PC-3 (cell line): ENCODE measurements at places on chromosomes 7 and 10.
A peak's percentile ranks its signal among the peaks of the same experiment; 100 is the strongest.

DNA sequence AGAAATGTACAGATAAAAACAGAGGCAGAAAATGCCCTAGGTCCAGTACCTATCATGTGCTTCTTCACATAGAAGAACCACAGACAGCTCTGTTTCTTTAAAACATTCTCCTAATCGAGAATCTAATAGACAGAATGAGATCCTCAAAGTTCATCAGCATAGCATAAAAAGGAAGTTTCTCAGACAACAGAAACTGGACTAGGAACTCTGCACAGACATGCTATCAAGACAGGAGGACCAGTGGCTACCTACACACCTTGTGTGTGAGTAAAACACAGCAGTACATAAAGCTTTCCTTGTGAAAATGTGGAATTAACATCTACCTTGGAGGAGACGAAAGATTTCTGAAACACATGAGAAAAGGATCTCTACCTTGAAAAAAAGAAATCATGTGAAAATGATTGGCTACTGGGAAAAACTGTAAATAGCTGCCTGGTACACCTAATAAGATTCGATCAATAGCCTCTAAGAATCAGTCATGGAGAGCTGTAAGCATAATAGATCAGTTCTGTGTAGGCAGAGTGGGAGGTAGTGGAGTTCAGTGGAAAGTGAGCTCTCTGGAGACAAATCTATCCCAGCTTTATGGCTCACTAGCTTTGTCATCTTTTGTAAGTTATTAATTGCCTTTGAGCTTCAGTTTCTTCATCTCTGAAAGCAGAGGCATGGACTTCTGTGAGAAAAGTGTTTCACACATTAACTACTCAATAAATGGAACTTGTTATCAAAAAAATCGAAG lies 26.7 kb downstream of the ELAPOR2 start:
- no peak for DNase-seq

GRCh38 chr7:103637094-103637493 lies 191.1 kb upstream of the SLC26A5 start:
- peak; percentile 88 for DNase-seq

- peak; percentile 89 for DNase-seq
These were observed 175.5 kb upstream of the ITGB1 start for GRCh38 chr10:33133557-33133956.

DNA sequence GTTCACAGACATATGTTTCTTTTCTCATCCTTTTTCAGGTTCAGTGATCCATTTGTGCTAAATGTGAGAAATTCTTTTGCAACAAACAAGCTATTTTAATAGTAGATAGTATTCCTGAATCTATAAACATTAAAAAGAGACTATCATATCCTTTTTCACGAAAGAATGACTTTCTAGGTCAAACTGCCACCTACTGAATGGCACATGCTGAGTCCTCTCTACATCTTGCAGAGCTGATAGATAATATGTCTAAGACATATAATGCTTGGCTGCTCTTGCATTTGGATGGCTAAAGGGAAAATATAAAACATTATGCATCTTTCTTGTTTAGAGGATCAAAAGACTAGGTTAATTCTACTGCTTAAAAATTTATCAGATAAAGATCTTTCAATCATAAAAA lies 114.1 kb upstream of the SLC26A5 start:
- DNase-seq, result no peak

- DNase-seq, result no peak
These were observed 271.0 kb upstream of the PODXL start for GRCh38 chr7:131827421-131827820.

- DNase-seq, result no peak
These were observed 537.1 kb upstream of the FOXK1 start for GRCh38 chr7:4144811-4145510.

- no peak for DNase-seq
These were observed 34.7 kb downstream of the IMMP2L start for GRCh38 chr7:111527545-111527944.

DNA sequence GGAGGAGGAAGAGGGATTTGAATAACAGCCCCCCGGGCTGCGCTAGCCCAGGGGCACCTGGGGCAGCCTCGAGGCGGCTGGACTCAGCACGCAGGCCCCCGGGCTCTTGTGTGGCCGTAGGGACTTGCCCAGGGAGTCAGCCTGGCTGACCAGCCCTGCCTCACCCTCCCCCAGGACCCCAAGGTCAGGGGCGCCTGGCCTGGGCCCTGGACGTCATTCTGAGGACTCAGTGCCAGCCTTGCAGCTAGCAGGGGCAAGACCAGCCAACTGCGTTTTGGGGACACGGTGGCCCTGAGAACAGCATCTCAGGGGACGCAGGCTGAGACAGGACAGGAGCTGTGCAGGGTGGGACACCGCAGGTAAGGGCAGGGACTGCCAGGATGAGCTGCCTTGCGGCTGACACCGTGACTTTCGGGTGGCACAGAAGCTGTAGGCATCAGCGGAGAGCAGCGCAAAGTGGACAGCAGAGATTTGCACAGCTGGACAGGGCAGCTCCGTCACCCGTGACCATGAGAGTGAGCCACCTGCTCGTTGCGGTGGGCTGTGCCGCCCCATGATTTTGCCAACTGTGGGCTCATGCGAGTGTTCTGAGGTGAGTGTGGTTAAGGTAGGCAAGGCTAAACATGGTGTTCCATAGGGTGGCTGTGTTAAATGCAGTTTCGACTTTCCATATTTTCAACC lies 48.1 kb upstream of the UBE3C start:
- DNase-seq, result no peak

GRCh38 chr10:60521974-60522405 lies 132.3 kb upstream of the ANK3 start:
- DNase-seq, result peak; percentile 53

GRCh38 chr7:90720984-90721760 lies 125.1 kb downstream of the CDK14 start:
- no peak for DNase-seq

DNA sequence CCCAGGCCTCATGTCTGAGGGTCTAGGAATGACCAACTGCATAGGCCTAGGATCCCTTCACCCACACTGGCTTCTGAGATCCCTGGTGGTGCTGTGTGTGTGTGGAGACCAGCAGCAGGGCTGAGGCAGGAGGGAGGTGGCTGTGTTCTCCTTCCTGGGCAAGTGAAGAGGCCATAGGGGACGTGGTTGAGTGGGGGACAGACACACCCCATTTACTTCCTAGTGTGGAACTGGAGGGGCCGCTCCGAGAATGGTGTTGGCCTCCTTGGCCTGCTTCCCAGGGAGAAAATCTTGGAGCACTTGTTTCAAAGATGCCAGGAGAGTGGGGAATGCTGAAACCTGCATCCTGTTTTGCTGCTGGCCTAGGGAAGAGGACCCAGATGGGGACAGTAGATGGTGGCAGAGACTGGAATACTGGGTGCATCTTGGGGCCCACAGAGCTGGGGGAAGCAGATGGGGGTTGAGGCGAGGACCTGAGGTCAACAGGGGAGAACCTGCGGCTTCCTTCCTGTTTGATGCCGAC lies 19.1 kb downstream of the UBTD1 start:
- DNase-seq, result no peak

- DNase-seq, result no peak
These were observed 544.4 kb downstream of the DNAJB6 start for GRCh38 chr7:157881048-157881771.

DNA sequence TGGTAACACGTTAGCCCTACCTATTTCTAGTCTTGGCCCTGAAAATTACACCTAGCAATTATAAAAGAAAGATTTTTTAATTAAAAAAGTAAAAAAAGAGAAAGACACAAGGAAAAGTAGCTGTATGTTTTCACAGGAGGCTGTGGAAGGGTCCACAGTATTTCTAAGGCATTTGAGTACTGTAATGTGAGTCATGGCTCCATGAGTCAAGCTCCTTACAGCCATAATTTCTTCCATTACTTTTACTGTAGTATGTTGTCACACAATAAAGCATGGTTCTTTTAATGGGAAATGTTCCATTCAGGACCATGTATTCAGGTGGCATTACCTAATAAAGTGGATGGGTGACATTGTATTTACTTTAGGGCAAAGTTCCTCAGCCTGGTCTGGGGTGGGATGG lies 113.4 kb downstream of the GPR37 start:
- peak; percentile 54 for DNase-seq

DNA sequence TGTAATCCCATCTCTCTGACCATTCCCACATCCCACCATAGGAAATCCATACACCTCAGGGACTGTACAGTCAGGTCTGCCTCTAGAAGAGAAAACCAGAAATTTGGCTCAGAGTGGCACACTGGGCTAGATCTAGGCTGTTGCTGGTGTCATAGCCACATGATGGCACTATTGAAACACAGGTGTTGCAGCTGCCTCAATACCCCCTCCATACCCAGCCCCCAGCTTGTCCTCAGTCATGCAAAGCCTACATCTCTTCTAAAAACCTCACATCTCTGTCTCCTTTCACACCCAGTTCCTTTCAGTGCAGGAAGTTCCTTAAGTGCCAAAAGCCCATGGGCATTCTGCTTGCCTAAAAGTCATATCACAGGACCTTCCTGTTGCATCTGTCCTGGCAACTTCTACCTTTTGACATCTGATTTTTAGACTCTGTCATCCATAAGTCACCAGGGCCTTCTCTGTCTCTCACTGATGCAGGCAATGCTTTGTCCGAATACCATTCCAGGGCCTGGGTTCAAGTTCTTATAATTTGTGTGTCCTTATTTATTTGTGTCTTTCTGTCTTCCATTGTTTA lies 27.0 kb upstream of the HIBADH start:
- peak; percentile 67 for DNase-seq

- no peak for DNase-seq
These were observed 177.4 kb downstream of the ADK start for GRCh38 chr10:74328388-74328787.

GRCh38 chr7:154610903-154611302 lies 392.0 kb downstream of the PAXIP1 start:
- no peak for DNase-seq

DNA sequence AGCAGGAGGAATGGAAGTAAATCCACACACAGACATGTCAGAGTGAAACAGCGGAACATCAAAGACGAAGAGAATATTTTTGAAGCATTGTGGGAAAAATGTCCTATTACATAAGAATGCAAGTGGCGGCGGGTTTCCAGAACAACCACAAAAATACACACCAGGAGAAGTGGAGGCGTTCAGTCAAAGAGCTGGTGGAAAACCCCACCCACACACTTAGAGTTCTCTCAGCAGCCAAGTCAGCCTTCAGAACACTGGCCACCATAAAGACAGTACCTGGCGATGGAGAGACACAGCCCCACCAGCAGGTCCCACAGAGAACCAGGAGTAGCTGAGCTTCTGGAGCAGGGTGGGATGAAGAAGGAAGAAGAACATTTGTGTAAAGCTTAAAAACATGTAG lies 23.7 kb downstream of the NKX6-2 start:
- no peak for DNase-seq

- DNase-seq, result no peak
These were observed 601.3 kb downstream of the KCNMA1 start for GRCh38 chr10:77036276-77036675.

GRCh38 chr7:16433568-16434122 lies 12.3 kb upstream of the CRPPA start:
- DNase-seq, result no peak

DNA sequence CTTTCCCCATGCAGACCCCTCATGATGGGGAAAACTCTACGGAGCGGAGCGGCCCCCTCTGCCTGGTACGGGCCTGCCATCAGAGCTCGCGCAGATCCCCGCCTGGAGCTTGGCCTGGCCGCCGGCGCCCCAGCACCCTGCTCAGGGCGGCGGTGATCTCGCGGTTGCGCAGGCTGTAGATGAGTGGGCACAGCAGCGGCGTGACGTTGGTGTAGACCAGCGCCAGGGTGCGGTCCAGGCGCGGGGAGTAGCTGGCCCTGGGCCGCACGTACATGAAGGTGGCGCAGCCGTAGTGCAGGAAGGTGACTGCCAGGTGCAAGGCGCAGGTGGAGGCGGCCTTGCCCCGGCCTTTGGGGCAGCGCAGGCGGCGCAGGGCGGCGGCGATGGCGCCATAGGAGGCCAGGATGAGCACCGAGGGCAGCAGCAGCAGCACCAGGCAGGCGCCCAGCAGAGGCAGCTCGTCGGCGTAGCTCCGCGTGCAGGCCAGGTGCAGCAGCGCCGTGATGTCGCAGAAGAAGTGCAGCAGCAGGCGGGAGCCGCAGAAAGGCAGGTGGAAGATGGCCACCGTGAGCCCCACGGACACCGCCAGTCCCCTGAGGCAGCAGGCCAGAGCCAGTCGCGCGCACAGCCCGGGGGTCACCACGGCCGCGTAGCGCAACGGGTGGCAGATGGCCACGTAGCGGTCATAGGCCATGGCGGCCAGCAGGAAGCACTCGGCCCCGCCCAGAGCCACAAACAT lies 33.4 kb downstream of the TAS2R41 start:
- DNase-seq, result no peak

GRCh38 chr7:22833957-22834356 lies 11.3 kb upstream of the TOMM7 start:
- no peak for DNase-seq

- no peak for DNase-seq
These were observed 19.9 kb upstream of the SEC61G start for GRCh38 chr7:54778696-54779540.

DNA sequence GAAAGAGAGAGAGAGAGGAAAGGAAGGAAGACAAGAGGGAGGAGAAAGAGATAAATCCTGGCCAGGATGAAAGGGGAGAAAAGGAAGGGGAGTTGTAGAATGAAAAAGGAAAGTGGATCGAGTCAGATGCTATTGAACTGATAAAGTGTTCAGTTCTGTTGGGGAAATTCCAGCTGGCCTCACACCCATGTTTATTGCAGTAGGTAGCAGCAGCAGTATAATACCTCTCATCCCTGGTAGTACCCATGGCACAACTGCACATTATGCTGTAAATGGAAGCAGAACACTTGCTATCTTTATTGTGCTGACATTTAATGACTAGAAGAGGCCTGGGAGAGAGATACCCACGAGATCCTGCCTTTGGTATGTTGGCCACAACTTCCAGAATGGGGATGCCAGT lies 178.1 kb downstream of the EVX1 start:
- DNase-seq, result no peak

- DNase-seq, result peak; percentile 48
These were observed 101.5 kb upstream of the TMEM72 start for GRCh38 chr10:44809647-44810046.

- DNase-seq, result no peak
These were observed 13.6 kb downstream of the CPA1 start for GRCh38 chr7:130393841-130394411.

GRCh38 chr7:184294-185264 lies 7.8 kb upstream of the FAM20C start:
- no peak for DNase-seq

GRCh38 chr7:150876817-150877526 lies 24.7 kb downstream of the AOC1 start:
- DNase-seq, result peak; percentile 72

GRCh38 chr10:29948881-29949355 lies 110.5 kb downstream of the JCAD start:
- DNase-seq, result peak; percentile 23

- DNase-seq, result no peak
These were observed 45.7 kb upstream of the IL6 start for GRCh38 chr7:22681312-22681711.

- no peak for DNase-seq
These were observed 58.7 kb downstream of the ITGA8 start for GRCh38 chr10:15660990-15661389.

DNA sequence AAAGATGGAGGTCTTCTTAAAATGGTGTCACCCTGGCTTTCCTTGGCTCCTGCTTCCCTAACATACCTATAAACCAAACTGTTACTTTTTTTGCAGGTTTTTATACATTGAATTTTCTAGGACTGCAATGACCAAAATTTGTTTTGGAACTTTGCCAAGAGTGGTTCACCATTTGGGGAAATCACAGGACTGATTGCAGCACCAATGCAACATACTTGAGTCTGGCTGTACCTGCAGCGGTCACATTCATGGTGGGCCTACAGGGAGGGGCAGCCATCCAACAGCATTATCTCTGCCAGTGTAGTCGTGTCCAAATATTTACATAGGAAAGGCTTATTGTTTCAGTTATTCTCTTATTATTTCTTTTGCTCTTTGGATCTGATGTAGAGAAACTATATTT lies 69.0 kb downstream of the HACD1 start:
- DNase-seq, result no peak
